Activated CD4-positive, CD25-positive, alpha-beta regulatory T cell treated with anti-CD3 and anti-CD28 coated beads, Interleukin-2, amount 50 U/mL, for 16 hours (primary cell): ENCODE measurements at places on chromosomes 4 and X.

- no peak for DNase-seq
Observed at GRCh38 chrX:139081965-139082364, 370.4 kb upstream of the FGF13 start.

DNA sequence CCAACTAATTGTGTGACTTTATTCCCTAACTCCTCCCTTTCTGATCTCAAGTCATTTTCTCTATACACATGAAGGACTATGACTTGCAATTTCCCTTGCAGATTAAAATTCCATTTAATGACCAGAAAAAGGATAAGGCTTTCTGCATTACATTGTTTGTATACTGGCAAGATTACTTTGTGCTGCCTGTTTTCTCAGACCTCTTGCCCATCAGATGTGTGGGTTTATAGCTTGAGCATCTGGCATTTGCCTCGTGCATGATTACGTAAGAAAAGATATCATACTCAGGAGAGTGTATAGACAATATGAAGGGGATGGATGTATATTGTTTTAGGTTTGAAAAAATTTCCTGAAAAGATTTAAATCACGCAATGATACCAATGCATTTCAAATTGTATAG is 593.8 kb upstream of the SLIT2 start:
- no peak for DNase-seq

DNA sequence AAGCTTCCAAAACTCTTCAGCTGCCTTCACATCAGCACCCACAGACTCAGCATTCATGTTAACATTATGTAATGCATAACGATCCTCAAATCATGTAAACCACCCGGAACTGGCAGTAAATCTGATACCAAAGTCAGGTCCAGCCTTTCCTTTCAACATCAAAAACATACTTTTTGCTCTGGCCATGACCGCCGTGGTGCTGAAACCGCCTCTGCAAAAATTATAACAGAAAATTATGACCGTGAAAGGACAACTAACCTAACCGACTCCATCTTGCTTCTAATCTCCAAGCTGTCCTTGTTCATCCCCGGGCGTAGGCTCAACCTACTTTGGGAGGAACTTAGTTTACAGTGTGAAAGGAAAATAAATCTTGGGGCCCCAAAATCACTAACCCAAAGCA is 51.6 kb downstream of the TRMT44 start:
- DNase-seq: no peak

GRCh38 chrX:9055354-9055753 is 21.4 kb upstream of the FAM9B start:
- DNase-seq: no peak

GRCh38 chr4:85919200-85919887 is 440.5 kb downstream of the MAPK10 start:
- DNase-seq: no peak

GRCh38 chr4:128703948-128704347 is 105.6 kb upstream of the JADE1 start:
- DNase-seq: no peak

DNA sequence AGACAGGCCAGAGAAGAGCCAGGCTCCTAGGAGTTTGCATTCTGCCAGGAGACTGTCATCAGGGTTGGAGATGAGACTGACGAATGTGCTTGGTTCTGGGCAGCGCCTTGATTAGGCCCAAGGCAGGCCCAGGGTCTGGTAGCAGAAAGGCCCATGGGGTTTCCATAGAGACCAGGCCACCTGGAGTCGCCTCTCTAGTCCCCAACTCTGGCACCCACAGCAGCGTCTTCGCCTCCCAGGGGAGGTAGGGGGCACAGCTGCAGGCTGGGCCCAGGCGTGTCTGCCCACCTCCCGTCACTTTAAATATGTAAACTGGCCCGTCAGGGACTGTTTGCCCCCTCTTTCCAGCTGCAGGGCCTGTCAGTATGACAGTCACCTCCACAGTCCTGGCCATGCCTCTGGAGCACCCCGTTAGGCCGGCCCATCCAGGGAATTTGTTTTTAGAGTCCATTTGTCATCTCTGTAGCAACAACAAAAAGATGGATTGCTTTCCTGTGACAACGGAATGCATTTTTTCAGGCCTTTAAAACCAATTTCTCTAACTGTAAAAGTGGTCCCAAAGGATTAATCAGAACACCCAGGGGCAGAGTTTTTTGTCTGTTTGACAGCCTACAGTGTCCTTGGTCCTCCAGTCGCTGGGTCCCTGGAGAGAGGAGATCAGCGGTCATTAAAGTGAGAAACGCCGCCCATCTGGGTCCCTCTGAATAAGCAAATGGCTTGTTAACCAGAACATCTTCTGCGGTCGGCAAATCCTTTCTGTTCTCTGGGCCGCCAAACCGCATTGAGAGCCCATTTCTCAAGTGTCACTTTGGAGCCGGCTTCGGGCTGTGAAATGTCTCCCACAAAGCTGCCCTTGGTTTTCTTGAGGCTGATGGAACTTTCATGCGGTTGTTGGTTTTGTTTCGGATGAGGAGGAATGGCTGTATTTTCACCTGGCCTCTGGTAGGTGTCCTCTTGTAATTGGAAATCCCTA is 153.0 kb upstream of the PSAPL1 start:
- no peak for DNase-seq

GRCh38 chrX:45758738-45759397 is 558.2 kb upstream of the DIPK2B start:
- no peak for DNase-seq

- DNase-seq: no peak
Observed at GRCh38 chrX:34238896-34239295, 106.8 kb upstream of the FAM47A start.

DNA sequence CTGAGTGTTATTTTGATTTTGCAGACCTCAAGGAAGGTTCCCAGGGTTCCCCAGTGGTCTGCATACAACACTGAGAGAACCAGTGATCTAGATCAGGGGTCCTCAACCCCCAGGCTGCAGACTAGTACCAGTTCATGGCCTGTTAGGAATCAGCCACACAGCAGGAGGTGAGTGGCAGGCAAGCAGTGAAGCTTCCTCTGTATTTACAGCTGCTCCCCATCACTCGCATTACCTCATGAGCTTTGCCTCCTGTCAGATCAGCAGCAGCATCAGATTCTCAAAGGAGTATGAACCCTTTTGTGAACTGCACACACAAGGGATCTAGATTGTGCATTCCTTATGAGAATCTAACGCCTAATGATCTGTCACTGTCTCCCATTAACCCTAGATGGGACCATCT is 28.5 kb downstream of the EDNRA start:
- DNase-seq: no peak

DNA sequence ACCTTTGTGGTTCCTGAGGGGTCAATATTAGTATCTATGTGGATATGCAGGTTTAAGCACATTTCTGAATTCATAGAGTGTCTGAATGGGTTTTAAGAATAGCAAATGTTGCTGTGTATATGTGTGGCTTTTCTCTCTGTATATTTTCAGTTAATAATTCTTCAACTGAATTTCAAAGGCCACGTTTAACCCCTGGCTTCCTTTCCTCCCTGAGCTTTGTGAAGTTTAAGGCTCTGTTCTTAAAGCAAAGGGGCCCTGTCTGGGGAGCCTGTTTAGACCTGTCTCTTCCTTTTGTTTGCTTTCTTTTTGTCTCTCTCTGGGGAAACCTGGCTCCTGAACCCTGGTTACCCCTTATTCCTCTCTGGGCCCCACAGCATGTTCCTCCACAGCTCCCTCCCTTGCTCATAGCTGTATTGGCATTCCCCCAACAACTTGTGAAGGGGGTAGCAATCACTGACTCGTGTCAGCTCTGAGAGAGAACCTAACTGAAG is 139.1 kb downstream of the COL4A6 start:
- DNase-seq: no peak

GRCh38 chr4:56828784-56829535 is 7.5 kb upstream of the SPINK2 start:
- DNase-seq: no peak

GRCh38 chr4:7717946-7718490 is 221.6 kb downstream of the AFAP1 start:
- DNase-seq: no peak

DNA sequence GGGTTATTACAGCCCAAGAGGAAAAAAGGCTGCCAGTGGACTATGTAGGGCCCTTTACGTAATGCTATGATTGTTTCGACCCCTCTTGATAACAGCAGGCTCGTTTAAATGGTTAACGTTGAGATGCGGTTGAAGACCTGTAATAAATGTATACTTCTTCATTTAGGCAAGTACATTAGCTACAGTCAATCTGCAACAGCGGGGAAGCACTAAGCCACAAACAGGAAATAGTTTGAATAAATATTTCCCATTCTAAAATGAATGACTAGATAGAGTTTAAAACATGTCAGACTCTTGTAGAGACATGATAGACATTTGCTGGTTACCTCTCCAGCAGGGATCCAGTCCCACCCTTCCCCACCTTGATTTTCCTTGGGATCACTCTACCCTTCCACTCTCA is 38.1 kb upstream of the STIM2 start:
- no peak for DNase-seq

- no peak for DNase-seq
Observed at GRCh38 chr4:188145601-188146000, 6.4 kb downstream of the TRIML1 start.

DNA sequence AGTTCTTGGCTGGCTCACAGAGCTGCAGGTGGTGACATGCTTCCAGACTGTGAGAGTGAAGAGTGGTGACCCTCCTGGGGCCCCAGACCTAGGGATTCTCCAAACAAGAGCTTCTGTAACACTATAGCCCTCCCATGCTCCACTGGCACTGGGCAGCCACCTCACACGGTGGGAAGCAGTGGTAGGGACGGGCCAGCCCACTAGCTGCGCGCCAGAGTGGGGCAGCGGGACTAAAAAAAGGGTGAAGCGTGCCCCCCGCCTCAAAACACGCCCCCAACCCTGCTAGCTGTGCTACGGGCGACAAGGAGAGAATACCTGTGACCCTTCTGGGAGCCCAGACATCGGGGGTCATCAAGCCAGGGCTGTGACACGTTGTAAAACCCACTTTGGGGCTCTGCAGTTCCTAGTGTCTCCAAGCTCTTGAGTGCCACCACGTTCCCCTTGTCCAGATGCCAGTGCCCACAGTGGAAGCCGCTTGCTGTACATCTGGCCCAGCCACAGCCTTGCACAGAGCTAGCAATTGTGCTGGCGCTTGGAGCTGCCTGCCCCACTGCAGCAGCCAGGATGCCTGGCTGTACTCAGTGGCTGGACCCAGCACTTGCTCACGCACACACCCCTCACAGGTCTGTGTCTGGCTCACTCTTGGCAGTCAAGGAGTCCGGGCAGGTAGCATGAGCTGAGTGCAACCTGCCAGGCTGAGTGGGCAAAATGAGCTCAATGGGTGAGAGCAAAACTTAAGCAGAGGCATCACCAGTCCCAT is 100.0 kb downstream of the DCAF12L2 start:
- no peak for DNase-seq

- DNase-seq: no peak
Observed at GRCh38 chrX:149641432-149641831, 9.8 kb upstream of the TMEM185A start.

DNA sequence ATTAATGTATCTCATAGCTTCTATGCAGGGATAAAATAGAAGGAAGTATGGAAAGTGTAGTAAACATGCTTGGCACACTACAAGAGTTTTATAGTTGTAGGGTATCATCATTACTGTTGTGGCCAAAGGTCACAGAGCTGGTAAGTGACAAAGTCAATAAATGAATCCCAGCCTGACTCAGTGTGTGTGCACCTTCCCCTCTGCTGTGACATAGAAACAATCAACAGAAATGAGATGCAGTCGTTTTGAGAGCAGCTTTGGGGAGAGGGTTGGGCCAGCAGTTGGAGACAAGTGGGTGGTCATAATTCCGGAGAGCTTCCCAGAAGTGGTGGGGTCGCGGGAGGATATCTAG is 82.4 kb upstream of the RBPJ start:
- no peak for DNase-seq

DNA sequence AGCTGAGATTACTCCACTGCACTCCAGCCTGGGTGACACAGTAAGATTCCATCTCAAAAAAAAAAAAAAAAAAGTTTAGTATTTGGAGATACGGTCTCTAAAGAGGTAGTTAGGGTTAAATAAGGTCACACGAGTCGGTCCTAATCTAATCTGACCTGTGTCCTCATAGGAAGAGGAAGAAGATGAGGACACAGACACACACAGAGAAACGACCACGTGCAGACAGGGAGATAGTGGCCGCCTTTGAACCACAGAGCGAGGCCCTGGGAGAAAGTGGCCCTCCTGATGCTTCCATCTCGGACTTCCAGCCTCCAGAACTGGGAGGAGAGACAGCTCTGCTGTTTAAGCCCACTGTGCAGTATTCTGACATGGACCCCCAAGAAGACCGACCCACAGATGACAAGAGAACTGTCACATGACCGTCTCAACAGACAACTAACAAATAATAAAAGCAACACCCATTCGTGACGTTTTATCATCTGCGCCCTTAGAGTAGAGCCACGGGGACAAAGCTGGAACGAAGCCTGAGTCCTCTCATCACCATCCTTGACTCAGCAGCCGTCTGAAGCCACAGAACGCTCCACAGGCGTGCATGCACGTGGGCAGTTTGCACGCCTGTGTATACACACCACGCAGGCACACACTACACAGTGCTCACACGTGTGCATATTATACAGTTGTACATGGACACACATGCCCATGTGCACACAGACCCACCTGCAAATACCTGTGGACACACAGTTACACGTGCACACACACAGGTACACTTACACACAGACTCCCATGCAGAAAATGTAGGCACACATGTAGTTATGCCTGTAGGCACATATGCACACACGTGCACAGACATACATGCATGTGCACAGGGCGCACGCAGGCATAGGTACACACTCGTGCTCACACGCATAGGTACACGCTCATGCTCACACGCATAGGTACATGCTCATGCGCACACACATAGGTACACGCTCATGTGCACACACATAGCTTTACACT is 51.7 kb downstream of the FAM53A start:
- DNase-seq: no peak

GRCh38 chrX:25034889-25035288 is 19.1 kb upstream of the ARX start:
- DNase-seq: no peak

DNA sequence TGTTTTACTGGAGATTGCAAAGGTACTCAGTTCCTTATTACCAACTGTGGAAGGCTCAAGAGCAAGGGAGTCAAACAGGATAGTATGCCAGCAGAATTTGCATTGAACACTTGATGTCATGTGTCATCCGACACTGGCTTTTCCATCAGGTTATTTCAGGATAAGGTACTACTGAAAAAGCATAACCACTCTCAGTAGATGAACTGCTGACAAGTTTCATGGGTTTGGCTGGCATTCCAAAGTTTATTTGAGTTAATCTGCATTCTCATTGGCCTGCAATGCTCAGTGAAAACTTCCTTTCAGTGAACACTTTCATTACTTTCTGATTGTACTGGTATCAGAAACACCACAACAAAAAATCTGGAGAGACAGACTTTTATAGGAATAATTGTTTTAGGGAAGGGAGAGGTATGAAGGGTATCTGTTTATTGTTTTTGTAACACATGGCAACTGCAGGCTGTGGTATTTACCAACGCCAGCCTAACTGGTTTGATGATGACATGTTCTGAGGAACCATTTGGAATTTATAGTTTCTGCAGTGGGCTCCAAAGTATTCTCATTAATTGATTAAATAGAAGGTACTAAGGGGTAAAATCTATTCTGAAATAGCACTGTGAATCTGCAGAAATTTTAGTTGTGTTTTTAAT is 345.7 kb upstream of the NR3C2 start:
- no peak for DNase-seq

- DNase-seq: no peak
Observed at GRCh38 chr4:160193787-160194186, 1090.9 kb downstream of the RAPGEF2 start.
